ENCODE measurements at places on chromosomes 1 and 21.

DNA sequence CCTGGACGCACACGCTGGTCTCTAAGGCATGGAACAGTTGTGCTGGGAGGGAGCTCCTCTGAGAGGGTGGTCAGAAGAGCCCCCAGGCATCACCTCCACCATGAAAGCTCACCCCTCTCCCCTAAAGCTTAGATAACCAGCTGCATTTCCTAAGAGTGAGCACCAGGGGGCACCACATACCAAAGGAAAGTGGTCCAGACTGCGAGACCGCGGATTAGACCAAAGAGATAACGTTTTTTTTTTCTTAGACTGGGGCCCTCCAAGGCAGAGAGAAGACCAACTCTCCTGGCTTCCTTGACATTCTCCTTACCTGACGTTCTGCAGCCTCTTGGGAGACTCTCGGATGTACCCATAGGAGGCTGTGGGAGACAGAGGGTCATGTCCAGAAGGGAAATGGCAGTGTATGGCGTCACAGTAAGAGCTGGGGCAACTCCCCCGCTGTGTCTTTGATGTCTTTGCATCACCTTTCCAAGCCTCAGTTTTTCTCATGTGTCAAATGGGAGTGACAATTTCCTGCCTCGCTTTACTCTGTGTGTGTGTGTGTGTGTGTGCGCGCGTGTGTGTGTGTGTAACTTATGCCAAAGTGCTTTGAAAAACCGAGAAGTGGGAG lies 12.3 kb upstream of the IFNLR1 start:
- DNase-seq, result peak; percentile 67

GRCh38 chr1:56206391-56206790 lies 373.0 kb downstream of the PLPP3 start:
- no peak for DNase-seq

- DNase-seq, result no peak
Observed at GRCh38 chr1:43054961-43055360, 96.3 kb upstream of the SLC2A1 start.

GRCh38 chr1:181986907-181987305 lies 74.6 kb downstream of the ZNF648 start:
- DNase-seq, result no peak

DNA sequence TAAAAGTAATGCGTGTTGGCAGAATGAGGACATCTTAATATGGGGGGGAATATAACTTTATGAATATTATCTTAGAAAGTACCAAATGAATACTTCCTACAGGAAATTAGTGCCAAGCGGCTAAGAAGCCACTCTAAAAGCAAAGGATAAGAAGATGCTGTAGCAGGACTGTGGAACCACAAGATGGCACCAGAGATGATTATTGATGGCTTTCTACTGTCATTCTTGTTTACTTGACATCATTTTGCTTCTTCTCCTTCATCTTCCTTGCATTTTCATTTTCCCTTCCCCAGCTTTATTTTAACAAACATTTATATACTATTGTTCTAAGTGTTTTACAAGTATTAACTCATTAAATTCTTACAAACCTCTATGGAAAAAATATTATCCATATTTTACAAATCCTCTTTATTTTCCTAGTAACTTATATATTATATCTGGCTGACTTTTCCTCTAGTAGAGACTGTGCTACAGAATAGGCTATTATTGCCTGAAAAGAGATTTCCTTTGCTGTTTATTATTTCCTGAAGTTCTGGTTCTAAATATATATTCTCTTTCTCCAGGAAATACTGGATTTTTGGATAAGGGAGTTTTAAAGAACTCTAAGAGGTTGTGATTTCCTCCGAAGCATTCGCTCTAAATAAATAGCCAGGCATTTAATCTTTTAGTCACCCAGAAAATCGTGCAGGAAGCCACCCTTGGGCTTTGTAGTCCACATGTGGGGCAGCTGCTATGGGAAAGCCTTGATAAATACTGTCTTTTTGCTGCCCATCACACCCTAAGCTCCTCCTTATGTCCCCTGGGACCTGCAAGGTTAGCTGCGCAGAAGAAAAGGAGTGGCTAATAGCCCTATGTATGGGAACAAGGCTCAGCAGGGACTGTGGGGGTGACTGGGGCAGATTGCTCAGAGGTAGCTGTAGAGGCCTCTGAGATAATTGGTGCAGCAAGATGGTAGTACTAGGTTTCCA lies 69.8 kb downstream of the TPR start:
- DNase-seq, result peak; percentile 21

DNA sequence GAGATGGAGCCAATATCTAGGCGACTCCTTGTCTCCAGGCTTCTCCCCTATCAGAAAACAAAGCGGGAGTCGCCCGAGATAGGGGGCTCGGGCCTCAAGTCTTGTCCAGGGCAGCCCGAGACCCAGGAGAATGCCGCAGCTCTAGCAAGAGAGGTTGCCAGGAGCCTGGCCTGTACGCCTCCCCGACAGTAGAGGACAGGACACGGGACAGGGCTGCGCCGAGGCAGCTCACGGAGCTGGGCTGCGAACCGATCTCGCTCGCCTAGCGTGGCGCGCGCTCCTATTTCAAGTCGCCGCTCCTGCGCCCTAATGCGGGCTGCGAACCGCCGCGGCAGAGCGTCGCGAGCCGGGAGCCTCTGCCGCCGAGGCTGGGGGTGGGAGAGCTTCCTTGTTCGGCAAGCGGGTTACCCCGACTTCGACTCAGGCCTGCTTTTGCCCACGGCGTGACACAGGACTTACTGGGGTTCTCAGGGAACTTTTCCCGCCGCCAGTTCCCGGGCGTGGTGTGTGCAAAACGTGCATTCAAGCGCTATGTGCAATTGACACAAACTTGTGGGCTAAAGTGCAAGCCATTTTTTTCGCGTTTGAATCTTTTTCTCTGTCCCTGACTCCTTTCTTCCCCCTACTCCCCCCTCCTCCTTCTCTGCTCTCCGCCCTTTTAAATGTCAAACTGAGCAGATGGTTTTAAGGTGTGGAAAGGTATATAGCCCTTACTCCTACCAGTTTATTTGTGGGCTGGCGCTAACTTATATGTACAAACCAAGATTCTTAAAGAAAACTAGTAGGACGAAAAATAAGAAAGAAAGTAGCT lies 2.4 kb upstream of the PROX1 start:
- DNase-seq, result no peak

DNA sequence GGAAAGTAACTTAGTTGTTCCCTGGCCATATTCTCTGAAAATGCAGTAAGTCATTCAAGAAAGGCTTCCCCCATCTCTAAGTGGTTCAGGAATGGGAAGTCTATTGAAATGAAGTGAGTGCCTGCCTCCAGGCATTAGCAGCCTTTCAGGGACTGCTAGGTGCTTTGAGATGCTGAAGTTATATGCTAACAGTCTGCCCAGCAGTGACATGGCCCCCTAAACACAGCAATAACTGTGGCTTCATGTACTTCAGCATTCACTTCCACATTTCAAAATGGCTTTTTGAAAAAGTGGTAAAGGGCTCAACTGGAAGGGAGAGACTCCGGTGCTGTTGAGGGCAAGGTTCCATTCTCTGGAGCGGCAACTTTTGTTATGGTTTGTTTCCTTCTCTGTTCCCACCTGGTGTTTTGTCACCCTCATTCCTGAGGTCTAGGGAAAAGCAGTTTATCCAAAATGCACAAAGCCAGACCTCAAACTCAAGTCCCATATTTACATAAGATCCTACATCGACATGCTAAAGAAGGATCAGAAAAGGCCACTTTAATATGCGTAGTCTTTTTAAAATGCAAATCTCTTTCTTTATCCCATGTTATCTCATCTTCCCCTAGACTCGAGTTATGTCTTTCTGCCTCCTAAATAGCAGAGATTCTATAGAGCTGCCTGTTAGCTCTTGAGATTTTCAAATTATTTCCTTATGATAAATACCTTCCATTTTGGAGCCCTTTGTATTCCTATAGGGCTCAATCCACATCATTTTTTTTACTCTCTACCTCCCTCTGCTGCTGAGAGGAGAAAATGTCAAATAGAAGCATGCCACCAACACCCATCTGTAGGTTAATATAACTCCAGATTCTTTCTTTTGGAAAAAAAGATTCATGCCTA lies 34.2 kb upstream of the LRRC8C start:
- DNase-seq, result peak; percentile 45

DNA sequence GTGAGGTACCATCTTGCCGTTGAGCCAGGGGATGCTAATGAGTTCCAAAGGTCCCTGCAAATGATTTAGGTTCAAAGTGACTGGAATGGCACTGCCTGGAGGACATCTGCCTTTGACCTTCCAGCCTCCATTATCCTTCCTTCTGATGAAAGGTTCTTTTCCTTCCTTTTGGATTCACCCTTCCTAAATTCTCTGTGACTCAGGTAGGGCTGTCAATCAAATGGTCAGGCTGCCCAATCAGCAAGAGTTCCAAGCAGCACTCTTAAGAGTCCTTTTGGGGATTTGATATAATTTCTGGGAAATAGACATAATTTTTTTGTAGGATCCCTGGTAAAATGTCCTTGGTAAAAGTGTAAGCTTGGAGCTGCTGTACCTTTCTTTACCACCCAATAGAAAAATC lies 58.8 kb upstream of the LMO4 start:
- no peak for DNase-seq

- DNase-seq, result peak; percentile 2
Observed at GRCh38 chr21:18840239-18840638, 436.7 kb upstream of the TMPRSS15 start.

DNA sequence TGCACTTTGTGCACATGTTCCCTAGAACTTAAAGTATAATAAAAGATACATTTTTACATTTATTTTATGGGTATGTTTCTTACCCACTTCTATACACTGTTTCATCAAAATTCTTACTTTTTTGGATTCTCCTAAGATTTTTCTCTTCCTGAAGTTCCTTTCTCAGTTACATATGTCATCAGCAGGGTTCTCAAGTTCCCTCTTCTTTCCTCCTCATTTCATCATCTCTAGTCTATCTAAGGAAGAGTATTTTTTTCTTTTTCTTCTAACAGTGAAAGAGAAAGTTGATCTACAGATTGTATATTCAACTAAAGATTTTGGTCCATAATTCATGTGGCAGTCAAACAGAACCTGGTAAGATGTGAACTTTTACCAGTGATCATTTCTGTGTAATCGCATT lies 41.2 kb upstream of the CYYR1 start:
- DNase-seq, result no peak

DNA sequence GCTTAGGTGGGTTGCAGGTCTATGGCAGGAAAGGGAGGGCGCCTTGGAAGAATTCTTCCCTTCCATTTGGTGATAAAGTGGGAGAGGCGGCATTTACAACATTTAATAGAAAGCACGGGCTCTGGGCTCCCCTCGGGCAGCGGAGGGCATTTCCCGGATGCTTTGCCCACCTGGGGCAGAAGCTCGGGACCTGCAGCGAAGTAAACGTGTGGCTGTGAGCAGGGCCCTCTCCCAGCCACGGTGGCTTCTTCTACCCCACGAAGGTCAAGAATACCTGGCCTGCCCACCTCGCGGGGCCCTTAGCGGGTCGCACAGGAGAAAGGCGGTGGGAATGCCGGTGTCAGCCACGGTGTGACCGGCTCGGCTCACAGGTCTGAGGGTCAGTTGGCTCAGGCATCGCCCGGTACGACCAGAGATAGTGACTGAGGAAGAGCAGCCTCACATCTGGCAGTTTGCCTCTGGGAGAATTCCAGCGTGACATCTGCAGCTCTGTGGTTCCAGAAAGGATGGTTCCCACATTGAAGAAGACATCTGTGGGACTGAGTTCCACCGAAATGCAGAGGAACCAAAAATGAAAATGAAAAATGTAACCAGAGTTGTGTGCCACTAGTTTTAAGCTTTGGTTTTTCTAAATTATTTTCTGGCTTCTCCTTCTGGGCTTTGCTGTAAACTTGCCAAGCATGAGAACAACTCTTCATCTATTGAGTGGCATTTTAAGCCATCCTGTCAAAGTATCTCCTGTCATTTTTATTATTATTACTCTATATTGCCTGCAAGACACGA lies 720 bp upstream of the F3 start:
- peak; percentile 89 for DNase-seq

DNA sequence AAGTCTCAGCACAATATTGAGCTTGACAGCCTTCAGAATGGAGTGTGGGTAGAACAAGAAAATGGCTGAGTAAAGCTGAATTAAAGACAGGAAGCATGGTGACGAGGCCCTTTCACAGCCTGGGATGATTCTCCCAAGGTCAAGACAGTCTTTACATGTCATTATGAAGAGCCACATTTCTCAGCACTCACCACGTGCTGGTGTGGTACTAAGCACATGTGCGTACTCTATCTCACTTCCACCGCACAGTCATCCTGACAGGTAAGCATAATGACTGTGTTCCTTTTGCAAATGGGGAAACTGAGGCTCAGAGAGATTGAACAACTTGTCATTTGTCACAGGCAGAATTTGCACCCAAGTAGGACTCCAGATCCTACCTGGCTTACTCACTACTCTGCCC lies 92.8 kb upstream of the COA6 start:
- DNase-seq, result no peak

DNA sequence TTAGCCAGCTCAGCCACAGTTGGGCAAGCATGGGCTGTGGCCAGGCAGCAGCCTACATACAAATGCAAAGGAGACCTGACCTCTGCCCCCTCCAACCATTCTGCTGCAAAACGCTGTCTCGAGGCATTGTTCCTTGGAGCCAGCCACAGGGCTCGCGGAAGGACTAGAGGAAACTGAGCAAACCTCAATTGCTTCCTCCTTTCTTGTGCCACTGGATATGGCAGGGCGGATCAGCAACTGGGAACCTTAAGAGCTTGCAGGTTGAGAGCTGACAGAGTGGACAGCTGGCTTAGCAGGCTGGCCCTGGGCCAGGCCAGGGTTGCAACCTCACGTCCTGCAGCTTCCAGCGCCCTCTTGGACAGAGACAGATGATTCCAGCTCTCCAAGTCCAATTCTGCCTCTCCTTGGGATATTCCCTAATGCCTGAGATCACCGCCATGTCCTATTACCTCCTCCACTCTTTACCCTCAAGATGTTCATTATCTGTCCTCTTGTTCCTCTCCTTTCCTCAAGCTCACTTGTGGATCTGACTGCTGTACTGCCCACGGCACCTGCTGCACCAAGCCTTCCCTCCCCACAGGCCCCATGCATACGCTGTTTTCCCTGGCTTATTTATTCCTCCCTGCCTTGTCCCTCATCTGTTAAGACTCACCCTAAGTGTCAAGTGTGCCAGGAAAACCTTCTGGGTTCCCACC lies 67.5 kb downstream of the SDC3 start:
- DNase-seq, result no peak

- no peak for DNase-seq
Observed at GRCh38 chr1:178743801-178744200, 18.8 kb downstream of the RALGPS2 start.
